Umbilical cord (tissue), 2 donors: ENCODE measurements at places on chromosomes 2 and 18. TPM values are rescaled to one million over a fixed set of nuclear protein-coding genes. Genes with fewer than 3 reads are reported as not detected.

- DNase-seq, result no peak
Measured at GRCh38 chr2:130847776-130848525, 11.2 kb downstream of the ARHGEF4 start.

DNA sequence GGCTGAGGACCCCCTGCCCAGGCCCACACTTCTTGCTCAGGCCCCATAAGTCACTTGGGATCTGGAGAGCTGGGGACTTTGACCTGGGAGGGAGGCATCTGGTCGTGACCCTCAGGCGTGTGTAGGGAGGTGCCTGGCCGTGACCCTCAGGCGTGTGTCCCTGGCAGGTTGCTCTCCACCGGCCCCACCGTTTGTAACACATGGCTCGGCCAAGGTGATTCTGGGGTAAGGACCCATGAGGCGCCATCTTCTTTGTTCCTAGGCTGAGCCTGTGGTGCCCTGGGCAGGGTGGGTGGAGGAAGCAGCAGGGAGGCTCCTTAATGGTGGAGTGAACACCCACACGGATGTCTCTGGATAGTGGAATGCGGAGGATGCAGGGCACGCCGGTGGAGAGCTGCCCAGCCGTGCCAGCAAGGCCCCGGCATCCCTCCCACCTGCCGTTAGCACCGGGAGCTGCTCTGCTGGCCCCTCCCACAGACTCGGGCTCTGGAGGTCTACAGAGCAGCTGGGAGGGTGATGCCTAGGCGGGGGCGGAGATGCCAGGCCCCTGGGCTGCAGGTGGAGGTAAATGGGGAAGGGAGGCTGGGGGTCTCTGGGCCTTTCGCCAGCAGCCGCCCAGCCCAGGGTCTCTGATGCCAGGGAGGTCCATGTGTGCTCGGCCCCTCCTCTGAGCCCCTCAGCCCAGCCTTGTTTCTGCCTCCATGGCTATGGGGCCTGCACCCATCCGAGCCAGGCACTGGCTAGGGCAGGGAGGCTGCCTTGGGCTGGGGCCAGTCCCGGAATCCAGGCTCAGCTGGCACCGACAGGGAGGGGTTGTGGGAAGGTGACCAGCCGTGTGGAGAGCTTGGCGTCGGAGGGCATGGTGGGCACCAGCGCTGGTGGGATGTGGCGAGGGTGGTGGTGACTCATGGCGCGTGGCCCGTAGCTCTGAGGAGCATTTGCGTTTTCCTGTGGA is 1.1 kb upstream of the GAL3ST2 start:
- DNase-seq, result no peak

DNA sequence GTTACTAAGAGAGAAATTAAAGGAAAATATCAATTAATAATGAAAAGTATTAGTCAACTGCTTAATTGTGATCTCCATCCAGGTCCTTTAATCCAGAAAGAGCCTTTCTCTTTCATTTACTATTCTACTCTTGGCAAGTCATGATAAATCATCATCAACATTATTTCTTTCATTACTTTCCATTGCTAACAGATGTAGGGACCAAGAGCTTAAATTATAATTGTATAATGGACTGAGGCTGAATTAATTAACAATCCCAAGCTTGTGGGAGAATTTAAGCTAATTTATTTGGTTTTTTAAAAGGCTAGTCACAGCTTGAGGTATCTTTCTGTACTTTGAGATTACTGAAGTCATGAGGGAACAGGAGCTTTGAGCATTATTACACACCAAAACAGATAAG is 223.9 kb downstream of the ERBB4 start:
- DNase-seq, result no peak

GRCh38 chr18:2956056-2956455 is 56.9 kb downstream of the LPIN2 start:
- no peak for DNase-seq

GRCh38 chr2:201260302-201260800 is at the start of gene CASP8:
Gene CASP8 (plus strand): TSS chr2:201260536. CDS start chr2:201266487, 5,951 bp downstream.
- no peak for DNase-seq

GRCh38 chr2:166104773-166105172 is 23.0 kb downstream of the SCN1A start:
- no peak for DNase-seq

- DNase-seq, result no peak
Measured at GRCh38 chr2:83602753-83603152, 856.3 kb downstream of the SUCLG1 start.

GRCh38 chr2:121360566-121361300 is 75.7 kb upstream of the TFCP2L1 start:
- DNase-seq, result no peak

- no peak for DNase-seq
Measured at GRCh38 chr2:11073776-11074175, 81.5 kb upstream of the SLC66A3 start.

DNA sequence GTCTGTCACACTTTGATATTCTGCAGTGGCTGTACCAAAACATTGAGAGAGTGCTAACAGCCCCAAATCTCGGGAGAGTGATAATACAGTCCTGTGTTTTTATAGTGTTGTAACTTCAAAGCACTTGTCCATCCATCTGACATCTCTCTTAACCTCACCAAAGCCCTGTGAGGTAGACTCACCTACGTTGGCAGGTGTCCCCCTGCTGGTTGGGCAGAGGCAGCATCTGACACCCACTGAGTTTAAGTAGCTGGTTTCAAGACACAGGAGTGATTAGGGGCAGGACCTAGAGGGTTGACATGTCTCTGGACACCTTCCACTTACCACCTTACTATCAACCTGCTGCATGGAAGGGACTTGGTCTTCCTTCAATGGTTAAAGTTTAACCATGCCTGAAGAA is 22.9 kb downstream of the COLEC12 start:
- DNase-seq, result no peak

DNA sequence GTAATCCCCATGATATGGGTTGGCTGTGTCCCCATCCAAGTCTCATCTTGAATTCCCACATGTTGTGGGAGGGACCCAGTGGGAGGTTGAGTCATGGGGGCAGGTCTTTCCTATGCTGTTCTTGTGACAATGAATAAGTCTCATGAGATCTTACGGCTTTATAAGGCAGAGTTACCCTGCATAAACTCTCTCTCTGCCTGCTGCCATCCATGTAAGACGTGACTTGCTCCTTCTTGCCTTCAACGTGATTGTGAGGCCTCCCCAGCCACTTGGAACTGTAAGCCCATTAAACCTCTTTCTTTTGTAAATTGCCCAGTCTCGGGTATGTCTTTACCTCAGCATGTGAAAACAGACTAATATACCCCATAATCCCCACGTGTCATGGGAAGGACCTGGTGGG is 61.9 kb upstream of the LDAH start:
- no peak for DNase-seq

DNA sequence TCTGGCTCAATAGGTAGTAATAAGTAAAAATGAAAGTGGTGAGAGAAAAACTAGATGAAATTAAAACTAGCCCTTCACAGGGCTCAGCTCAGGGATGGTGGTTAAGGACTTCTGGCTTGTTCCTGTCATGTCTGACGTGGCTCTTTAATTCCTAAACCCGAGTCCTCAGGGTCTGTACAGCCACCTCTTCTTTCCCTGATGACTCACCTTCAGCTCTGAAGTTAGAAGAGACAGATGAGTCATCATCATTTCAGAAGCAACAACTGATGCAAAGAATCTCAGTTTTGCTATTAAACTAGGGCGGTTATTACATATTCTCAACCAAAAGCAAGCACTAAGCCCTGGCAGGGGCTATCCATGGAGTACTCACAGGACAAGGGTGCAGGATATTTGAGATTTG is 24.0 kb upstream of the ITGB6 start:
- peak; percentile 88 for DNase-seq

- DNase-seq, result peak; percentile 46
Measured at GRCh38 chr2:2182551-2183071, 148.5 kb downstream of the MYT1L start.

GRCh38 chr2:239229545-239230279 is 171.1 kb downstream of the HDAC4 start:
- DNase-seq, result peak; percentile 85

GRCh38 chr2:5125017-5125730 is 567.0 kb upstream of the SOX11 start:
- DNase-seq, result no peak

DNA sequence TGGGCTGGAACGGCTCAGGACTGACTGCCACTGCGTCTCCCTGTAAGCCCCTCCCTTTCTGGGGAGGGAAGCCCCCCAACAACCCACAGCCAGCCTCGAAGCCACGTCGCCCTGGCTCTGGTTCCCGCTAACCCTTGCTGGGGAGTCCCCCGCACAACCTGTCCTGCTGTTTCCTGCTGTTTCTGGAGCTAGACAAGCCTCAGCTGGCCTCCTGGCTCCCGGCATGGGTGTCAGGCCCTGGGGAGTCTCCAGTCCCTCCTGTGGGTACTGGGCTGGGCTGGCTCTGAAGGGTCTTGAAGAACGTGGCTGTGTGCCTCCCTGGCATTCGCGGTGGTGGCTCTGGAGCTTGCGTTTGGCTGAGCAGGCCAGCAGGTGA is 20.9 kb downstream of the NFATC1 start:
- no peak for DNase-seq

GRCh38 chr2:2127467-2127866 is 203.6 kb downstream of the MYT1L start:
- DNase-seq, result no peak

- DNase-seq, result no peak
Measured at GRCh38 chr18:52933356-52933755, 593.4 kb downstream of the DCC start.

DNA sequence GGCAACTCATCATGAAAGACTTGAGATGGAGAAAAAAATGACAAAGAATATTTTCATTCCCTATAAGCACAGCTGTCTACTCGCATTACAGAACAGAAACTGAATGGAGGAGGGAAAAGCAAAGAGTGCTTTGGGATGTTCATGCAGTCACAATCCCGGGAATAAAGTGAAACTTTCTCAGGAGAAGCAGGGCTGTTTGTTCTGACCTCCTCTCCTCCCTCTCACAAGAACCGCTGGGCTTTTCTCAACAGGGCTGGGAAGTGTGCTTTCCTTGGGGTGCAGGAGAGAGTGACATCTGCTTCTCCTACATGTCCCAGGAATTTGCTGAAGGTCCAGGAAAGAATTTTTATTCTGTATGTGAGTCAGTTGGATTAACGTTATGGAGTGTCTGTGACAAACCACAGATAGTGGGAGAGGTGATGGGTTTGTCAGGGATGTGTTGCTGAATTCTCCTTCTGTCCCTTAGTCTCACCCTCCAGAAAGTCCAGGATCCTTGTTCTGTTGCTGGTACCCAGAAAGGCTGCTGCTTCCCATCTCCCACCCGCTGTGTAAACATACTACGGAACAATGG is 125.6 kb downstream of the HRH4 start:
- DNase-seq, result peak; percentile 92

DNA sequence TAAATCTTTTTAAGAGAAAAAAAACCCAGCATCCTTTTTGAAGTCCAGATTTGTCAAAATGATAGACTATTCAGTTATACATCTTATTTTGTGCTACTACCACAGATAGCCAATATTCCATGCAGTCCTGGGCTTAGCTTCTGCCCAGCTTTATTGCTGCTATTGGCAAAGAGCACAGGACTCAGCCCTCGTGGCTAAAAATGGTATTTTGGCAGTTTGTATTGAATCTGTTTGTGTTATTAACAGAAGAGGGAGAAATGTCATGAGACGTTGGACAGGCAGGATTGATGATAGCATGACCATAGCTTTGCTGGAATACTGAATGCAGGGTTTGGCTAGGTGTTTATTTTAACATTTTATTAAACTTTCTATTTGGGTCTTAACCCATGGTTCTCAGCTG is 19.4 kb downstream of the ELAC1 start:
- DNase-seq, result no peak

- peak; percentile 95 for DNase-seq
Measured at GRCh38 chr18:6672821-6673308, 56.7 kb upstream of the ARHGAP28 start.

- DNase-seq, result no peak
Measured at GRCh38 chr2:158578703-158579330, 122.1 kb downstream of the PKP4 start.

PLGLB1 gene
- 7.7 TPM for total RNA-seq

ST8SIA3 gene
- total RNA-seq, result 1.2 TPM

SERPINB12 gene
- 0.96 TPM for total RNA-seq

LRP1B gene
- 0.96 TPM for total RNA-seq

HMSD gene
- 2.4 TPM for total RNA-seq

LDLRAD4 gene
- total RNA-seq, result 104 TPM

ZNF892 gene
- total RNA-seq, result 21.2 TPM
